ENCODE measurements at places on chromosomes 1 and 21.

DNA sequence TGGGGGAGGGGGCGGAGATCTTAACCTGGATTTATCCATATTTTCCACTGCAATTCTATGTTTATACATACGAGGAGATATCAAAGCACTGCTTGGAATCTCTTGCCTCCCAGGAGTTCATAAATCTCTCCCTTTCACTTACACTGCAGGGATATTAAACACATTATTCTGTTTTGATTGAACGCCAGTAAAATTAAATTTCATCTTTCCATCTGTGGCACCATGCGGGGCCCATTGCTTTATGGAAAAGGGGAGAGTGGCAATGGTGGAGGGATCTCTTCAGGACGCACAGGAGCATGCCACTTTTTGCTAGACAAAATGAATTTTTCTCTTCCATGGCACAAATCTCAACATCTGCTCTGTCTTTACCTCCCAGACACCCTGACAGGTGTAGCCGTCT, 648.0 kb upstream of the PLXNA2 start:
- DNase-seq: no peak

DNA sequence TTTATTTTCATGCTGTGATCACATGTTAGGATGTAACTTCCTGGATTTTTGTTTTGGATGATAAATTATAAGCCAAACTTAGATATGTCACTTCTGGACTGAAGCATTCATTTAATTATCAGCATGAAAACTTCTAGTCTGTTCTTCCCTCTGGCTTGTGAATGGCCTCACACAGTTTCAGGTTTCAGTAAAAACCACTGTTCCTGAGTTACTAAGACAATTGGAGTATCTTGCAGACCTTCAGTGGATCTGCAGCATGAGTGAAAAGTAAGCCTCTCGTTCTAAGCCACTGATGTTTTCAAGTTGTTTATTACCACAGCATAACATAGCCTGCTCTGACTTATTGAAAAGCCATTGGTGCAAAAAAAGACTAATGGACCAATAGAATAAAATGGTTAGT, 55.3 kb upstream of the RGS21 start:
- no peak for DNase-seq

GRCh38 chr1:30888391-30888790, 20.2 kb downstream of the SDC3 start:
- no peak for DNase-seq

DNA sequence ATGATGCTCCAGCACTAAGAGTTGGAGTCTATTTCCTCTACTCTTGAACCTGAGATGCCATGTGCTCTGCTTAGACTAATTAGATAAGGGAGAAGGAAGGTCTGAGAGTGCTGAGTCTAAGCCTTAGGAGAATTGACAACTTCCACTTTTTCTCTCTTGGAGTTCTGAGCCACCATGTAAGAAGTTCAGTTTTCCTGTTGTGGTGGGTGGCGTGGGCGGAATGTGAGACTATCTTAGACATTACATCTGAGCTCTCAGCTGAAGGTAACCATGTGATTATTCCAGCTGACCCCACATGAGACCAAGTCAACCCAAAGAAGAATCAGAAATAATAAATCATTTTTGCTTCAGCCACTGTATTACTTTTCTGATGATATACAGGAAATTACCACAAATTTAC, 404.5 kb upstream of the LRRC7 start:
- DNase-seq: no peak

- DNase-seq: no peak
These were observed 53.0 kb upstream of the LAPTM5 start for GRCh38 chr1:30810416-30811080.

- no peak for DNase-seq
These were observed 141.4 kb upstream of the BEND5 start for GRCh38 chr1:48917901-48918603.

- DNase-seq: peak; percentile 59
These were observed at the start of gene SLC35A3 for GRCh38 chr1:99969729-99970621. Gene SLC35A3 (plus strand): TSS chr1:99969996. CDS start chr1:99993555, 23,559 bp downstream.

- peak; percentile 67 for DNase-seq
These were observed 10.2 kb downstream of the EEIG2 start for GRCh38 chr1:108570128-108570527.

GRCh38 chr1:244820131-244820530, 15.3 kb upstream of the COX20 start:
- no peak for DNase-seq

GRCh38 chr1:236168716-236169429, 26.5 kb downstream of the GPR137B start:
- DNase-seq: peak; percentile 75

DNA sequence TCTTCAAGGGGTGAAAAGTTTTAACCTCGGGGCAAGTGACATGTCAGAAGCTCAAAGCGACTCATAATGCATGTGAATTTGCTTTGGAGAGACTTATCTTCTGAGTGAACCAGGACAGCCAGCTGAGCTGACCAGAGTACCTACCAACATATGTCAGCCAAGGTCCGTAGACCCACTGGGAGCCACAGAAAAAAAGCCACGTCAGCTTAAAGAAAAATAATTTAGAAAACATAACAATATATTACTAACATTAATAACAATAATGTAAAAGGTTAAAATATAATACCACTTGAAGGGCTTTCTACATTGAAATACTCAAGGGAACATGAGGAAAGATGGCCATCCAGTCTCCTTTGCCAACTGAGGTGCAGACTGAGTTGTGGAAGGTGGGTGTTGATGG, 6.9 kb downstream of the PEX19 start:
- DNase-seq: no peak

GRCh38 chr1:230632273-230632873, 9.9 kb upstream of the COG2 start:
- peak; percentile 14 for DNase-seq

DNA sequence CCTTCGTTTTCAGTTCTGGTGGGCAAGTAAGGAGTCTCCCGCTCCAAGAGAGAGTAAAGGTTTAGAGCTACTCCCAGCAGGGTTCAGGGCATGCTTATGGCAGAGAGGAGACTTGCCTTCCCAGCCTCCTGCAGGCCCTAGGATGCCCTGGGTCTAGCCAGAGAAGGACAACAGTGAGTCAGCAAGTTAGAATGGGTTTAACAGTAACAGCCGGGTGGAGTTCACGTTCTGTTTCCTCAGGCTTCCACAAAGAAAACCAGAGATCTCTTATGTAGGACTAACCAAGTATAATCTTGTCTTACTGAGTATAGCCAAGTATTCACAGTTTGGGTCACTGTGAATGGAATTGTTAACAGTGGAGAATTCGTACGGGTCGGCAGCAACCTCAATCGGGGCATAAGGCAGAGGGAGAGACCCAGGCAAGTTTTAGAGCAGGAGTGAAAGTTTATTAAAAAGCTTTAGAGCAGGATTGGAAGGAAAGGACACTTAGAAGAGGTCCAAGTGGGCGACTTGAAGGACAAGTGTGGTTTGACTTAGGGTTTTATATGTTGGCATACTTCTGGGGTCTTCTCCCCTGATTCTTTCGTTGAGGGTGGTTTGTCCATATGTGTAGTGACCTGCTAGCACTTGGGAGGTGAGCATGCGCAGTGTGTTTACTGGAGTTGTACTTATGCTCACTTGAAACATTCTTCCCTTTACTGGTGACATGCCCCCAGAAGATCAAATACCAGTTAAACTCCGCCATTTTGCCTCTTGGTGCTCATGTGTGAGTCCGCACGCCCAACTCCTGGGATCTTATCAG, 4.5 kb downstream of the OVAAL start:
- no peak for DNase-seq

- no peak for DNase-seq
These were observed 27.9 kb downstream of the ZBED6 start for GRCh38 chr1:203823306-203823705.

- no peak for DNase-seq
These were observed 37.6 kb upstream of the CLSTN1 start for GRCh38 chr1:9861360-9861759.

DNA sequence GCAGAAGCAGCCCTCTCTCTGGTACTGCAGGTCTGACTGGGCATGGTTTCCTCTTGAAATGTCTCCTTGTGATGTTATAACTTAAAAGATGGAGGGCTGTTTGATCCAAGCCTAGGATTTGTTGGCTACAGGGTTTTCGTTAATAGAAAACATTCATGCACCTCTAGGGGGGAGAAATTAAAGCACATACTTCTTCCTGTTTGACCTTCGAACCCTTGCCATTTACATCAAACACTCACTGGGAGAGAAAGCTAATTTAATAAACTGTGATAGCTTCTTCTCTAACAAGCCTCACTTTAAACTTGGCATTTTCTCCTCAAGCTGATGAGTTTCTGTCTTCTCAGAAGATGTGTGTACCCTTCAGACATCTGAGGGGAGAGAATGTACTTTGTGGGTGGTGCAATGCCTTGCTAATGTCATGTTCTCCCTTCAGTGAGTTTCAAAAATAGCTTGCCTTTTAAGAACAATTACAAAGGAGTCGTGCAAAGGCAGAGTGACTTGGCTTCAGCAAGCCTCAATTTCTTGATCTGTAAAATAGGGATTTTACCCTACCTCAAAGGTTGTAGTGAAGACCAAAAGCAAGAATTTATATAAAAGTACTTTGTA, 20.4 kb downstream of the CACHD1 start:
- no peak for DNase-seq

GRCh38 chr1:12001249-12001917, 17.9 kb upstream of the MIIP start:
- DNase-seq: peak; percentile 12

GRCh38 chr1:215665215-215665614, 98.1 kb downstream of the KCTD3 start:
- no peak for DNase-seq

DNA sequence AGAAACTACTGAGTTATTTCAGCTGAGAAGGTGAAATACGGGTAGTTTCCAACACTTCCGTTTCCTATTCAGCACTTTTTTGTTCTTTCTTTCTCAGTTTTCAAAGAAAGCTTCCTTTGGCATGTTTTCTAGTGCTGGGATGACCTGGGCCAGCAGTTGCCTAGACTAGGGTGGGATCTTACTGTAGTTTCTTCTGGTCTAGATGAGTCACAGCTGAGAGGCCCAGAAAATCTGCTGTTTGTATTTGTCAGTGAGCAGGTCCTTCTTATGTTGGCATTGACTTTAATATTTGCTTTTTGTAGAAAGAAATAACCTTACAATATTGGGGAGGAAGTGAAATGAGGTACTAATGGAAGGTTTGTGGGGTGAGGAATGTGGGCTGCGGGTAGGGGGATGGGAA, 22.2 kb downstream of the C1orf21 start:
- DNase-seq: no peak

DNA sequence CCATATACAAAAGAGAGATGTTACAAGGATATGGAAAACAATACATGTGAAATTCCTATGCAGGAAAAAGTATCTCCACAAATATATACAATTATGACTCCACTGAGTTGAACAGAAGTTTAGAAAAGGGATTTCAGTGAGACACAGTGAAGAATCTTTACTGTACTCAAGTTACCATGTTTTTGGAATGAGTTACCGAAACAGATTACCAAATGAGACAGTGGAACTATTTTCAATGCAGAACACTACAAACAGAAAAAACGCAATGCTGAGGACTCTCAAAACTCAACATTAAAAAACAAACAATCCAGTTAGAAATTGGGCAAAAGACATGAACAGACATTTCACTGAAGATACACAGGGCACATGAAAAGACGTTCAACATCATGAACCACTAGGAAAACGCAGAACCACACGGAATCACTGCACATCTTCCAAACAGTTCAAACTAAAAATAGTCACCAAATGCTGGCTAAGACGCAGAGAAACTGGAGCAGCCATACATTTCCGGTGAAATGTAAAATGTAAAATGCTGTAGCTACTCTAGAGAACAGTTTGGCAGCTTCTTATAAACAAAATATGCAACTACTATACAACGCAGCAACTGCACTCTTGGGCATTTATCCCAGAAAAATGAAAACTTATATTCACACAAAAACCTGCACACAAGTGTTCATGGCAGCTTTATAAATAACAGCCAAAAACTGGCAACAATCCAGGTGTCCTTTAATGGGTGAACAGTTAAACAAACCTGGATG, 118.7 kb downstream of the UBR4 start:
- no peak for DNase-seq

- no peak for DNase-seq
These were observed 37.8 kb downstream of the NID1 start for GRCh38 chr1:236027104-236027503.

DNA sequence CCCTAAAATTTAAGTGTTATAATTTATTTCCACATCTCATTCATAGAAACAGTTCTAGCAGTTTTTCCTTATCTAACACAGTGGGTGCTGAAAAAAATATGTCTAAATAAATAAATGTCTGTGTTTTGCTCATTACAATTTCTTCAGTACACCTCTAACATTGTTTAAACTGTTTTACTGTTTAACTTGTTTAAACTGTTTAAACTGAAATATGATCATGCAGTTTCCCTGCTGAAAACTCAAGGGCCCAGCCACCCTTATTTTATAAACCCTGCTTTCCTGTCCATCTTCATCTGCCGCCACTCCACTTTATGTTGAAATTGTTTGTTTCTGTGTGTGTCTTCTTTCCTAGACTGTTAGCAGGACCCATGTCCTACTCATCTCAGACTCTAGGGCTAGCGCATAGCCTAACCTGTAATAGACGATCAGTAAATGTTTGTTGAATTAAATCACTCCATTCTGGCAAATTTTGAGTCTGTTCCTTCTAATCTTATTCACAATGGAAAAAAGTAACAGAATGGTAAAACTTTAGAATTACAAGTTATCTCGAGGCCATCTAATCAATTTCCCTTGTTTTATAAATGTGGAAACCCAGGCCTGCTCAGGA, 9.4 kb upstream of the PIK3C2B start:
- no peak for DNase-seq

GRCh38 chr1:152148051-152148450, 11.0 kb downstream of the RPTN start:
- DNase-seq: no peak

DNA sequence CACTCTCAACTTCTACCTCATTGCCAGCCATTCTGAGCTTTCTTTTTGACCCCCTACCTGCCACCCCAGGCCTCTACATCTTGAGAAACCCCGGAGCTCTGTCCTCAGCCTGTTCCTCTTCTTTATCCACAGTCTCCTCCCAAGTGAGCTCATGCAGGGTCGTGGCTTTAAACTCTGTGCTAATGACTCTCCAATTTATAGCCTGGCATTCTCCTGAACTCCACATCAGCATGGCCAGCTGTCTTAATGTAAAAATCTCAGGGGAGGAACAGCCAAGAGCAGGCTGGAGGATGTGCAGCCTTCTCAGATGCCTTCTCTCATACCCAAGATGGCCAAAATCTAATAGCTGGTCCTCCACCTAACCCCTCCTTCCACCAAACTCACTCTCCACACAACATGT, 84.2 kb downstream of the CCDC185 start:
- DNase-seq: no peak

GRCh38 chr1:162548170-162548569, 13.4 kb upstream of the UAP1 start:
- no peak for DNase-seq

- DNase-seq: no peak
These were observed 4.7 kb downstream of the CLK2 start for GRCh38 chr1:155268630-155269029.

GRCh38 chr1:182087304-182087703, 25.8 kb upstream of the ZNF648 start:
- DNase-seq: no peak

All from CD14-positive monocyte (primary cell).